ENCODE measurements at places on chromosomes 11 and 22.

DNA sequence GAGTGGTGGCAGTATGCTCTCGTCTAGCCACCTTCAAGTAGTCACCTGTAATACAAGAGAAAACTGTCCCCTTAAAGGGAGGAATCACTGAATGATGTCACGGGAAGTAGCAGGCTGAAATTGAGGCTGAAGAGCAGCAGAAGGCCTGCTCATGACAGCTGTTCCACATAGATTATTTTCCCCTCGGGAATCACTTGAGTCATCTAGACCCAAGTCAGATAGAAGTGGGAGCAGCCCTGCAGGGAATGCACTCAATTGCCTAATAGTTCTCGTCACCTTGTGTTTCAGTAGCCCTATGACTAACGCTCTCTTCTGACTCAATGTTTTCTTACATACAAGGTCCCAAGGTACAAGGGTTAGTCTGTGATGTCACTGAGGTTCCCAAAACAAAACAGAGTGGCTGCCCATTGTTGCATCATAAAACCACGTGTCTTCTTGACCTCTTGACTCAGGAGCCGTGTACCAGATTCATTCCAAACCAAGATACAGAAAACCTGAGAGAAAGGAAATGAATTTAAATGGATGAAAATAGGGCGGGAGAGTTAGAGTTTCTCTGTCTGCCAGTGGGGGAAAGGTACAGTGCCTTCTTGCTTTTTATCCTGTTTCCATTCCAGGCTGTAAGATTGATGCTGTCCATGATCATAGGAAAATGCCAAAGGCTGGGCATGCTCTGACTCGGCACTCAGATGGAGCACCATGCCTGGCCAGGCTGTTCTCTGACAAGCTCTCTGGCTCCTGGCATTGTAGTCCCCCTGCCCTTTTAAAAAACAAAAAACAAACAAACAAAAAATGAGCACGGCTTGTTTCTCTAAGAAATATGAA lies 21.6 kb upstream of the C11orf96 start:
- DNase-seq, result no peak

DNA sequence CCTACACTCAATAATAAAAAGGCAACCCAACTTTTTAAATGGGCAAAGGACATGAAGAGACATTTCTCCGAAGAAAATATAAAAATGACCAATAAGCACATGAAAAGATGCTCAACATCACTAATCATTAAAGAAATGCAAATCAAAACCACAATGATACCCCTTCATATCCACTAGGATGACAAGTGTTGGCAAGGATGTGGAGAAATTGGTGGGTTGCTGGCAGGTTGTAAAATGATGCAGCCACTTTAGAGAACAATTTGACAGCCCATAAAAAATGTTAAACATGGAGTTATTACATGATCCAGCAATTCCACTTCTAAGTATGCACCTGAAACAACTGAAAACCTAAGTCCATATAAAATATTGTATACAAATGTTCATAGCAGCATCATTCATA lies 73.2 kb upstream of the LMO2 start:
- DNase-seq, result no peak

DNA sequence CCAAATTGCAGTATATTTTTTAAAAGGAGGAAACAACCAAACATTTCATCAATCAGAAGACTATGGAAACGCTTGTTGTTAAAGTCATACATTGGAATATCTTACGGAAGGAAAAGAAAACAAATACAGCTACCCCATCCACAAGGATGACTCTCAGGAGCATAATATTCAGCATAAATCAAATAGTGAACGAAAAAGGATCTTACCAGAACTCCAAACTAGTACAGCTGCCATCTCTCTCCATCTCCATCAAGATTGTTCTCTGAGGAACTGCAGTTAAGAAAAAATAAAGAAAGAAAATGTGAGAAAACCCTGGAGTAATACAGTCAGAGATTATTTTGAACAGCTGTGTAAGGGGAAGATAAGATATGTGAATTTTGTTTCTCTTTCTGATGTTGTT lies 299.8 kb upstream of the CNTN5 start:
- no peak for DNase-seq

DNA sequence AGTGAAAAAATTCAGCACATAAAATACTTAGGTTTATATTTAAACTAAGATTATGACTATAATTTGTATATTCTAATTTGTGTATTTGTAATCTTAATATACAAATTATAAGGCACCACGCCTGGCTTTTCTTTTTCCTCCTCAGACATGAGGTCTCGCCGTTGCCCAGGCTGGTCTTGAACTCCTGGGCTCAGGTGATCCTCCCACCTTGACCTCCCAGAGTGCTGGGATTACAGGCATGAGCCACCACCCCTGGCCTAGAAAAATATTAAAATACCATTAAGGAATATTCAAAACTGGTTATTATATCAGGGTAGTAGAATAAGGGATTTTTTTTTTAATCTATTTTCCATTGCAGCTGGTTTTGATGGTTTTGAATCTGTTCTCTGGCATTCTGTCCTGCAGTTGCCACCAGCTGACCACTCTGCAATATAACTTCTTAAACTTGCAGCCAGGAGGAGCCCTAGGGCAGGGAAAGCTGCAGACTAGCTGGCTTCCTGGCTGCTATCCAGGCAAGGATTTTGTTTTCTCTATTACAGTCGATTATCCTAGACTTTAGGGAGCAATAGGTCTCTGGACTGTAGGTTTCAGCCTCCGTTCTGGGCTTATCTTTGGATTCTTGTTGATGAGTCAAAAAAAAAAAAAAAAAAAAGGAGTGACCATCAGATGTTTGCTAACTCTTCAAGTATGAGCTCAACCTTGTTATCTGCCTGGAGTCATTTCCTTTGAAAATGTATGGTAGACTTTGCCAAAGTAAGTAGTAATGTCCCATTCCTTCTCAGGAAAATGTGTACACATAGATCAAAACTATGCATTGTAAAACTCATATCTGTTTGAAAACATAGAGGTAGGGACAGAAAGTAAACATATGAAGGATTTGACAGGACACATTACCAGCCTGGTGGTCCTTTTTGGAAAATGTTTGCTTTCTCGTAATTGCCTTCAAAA lies 13.2 kb downstream of the POLA2 start:
- DNase-seq, result no peak

- no peak for DNase-seq
Observed at GRCh38 chr11:125373426-125374391, 122.4 kb downstream of the FEZ1 start.

DNA sequence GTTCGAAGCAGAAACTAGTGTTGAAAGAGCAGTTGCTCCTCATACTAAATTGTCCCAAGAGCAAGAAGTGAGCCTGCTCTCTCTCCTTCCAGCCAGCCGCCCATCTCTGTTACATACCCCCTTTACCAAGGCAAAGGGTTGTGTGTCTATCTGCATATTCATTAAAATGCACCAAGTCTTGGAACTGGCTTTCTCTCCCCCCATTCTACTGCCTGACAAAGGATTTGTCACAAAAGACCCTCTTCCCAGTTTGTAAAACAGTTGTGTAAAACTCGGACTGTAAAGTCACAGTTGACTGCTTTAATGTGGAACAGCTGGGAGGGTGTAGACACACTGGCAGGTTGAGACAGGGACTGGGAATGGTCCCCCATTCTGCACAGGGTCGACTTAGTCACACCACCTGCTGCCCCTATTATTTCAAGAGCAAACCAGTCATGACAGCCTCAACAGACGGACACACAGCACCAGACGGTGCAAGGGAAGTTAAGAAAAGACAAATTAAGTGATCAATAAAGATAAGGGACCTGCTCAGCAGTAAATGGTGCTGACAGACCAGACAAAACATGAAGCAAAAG lies 60.0 kb upstream of the HTATIP2 start:
- no peak for DNase-seq

- DNase-seq, result no peak
Observed at GRCh38 chr11:121560236-121560635, 107.5 kb upstream of the SORL1-AS1 start.

DNA sequence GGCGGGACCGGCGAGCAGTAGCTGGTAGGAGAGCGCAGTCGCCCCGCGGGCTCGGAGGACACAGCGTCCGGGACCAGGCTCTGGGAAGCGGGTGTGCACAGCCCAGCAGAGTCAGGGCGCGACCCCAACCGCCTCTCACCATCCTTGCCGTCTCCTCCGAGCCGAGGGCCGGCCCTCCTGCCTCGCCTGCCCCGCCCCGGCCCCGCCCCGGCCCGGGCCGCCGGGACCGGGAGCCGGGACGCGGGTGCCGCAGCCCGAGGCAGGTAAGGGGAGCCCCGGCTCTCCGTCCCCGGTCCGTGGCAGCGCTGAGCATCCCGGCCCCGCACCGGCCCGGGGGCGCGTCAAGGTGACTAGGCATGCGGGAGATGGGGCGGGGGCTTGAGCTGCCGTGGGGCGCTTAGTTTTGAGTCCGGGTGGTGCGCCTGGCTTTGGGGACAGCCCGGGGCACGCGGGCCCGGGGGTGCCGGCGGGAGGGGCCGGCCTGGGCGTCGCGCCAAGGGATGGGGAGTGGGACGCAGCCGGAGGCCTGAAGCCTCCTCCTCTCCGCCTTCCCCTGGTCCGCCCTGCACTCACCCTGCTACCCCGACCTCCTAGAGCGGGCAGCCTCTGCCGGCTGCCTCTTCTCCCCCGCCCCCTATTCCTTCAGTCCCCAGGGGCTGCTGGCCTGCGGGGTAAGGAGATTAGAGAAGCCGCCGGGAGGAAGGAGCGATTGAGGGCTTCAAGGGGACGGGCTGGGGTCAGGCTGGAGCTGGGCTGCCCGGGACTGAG lies at the start of gene ABCG4:
Gene ABCG4, plus strand, starts transcription at position 35 of the 768 bp plus-strand sequence. CDS start 914 bp downstream, outside the sequence.
- no peak for DNase-seq

DNA sequence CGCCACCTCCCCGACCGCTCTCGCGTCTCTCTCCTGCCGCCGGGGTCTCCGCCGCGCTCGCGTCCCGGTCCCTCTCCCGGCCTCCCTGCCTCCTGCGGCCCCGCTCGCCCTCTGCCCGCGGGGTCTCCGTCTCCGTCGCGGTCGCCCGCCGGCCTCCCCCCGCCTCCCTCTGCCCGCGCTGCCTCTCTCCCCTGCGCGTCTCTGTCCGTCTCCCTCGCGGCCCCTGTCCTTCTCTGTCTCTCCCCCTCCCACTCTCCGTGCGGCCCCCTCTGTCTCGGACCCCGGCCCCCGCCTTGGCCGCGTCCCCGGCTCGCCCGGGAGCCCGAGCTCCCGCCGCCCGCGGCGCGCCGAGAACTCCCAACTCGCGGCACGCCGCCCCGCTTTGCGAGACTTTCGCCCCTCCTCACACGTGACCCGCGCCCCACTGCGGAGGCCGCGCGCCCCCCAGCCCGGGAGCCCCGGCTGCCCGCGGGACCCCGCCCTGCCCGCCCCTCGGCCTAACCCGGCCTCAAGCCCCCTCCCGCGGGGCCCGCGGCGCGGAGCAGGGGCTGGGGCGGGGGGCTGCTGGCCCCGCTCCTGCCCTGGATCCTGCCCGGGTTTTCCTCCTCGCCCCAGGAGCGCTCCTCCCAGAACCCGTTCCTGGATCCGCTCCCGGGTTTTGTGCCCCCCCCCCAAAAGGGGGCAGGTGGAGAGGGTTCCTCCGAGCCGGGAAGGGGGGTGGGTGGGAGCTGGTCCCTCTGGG lies 702 bp upstream of the KCNJ4 start:
- no peak for DNase-seq

DNA sequence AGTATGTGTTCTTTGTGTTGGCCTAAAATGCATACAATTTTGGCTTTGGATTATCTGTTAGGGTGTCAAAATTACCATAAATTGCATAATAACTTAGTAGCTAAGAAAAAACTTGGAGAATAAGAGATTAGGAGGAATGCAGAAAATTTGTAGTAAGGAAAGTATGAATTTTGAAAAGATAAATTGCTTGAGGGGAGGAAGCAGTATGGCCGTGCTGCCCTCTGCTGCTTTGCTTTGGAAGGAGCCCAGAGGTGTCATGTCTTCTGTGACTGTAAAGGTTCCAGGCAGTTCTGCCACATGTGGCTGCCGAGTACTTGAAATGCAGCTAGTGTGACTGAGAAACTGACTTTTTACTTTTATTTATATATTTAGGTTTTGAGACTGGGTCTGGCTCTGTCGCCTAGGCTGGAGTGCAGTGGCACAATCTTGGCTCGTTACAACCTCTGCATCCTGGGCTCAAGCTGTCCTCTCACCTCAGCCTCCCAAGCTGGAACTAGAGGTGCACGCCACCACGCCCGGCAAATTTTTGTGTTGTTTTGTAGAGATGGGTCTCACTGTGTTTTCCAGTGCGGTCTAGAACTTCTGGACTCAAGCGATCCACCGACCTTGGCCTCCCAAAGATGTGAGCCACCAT lies 1.8 kb downstream of the ADSL start:
- no peak for DNase-seq

DNA sequence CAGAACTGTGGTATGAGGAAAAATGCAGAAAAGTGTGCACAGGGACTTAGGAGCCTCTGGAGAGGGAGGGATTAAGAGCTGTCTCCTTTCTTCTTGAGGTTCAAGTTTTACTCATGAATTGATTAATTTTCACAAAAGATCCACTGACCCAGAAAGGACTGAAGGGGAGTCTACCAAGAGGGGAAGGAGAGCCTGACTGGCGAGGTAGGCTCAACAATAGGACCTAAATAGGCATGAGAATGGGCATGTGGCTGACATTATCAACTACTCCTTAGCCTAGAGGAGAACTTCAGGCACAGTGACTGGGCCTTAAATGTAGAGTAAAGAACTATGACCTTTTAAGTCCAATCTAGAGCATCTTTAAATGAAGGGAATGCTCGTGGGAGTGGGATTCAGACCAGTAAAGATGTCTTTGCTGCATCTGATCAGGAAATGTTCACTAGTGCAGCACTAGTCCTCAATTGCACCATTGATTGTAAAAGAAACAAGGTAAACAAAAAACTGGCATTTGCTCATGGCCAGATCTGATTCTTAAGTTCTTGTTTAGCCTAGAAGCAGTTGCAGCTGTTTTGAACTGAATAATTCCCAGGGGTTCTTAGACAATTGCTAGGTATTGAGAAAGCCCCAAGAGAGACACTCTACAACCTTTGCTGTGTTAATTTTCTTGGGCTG lies 135.6 kb downstream of the RAB38 start:
- DNase-seq, result no peak

- DNase-seq, result no peak
Observed at GRCh38 chr22:47017245-47017644, 254.8 kb downstream of the TBC1D22A start.

DNA sequence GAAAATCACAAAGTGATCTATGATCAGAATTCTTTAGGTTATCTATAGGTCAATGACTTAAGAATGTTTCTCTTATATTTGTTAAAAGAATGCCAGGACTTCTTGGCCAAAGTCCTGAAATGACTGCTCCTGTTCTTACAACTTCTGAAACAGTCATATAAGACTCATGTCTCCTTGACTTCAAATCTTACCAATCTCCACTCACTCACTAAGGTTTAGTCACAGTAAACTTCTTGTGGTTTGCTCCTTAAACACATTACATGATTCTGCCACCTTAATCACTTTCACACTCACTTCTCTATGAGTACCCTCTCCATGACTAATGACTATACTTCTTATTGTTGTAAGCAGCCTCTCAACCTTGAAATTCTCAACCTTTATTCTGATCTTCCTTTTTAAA lies 648.7 kb upstream of the CCDC179 start:
- no peak for DNase-seq

GRCh38 chr11:128711136-128711535 lies 17.3 kb downstream of the FLI1 start:
- DNase-seq, result no peak
